NCI-H2081 (cell line): ENCODE measurements at places on chromosomes 2 and 18.

DNA sequence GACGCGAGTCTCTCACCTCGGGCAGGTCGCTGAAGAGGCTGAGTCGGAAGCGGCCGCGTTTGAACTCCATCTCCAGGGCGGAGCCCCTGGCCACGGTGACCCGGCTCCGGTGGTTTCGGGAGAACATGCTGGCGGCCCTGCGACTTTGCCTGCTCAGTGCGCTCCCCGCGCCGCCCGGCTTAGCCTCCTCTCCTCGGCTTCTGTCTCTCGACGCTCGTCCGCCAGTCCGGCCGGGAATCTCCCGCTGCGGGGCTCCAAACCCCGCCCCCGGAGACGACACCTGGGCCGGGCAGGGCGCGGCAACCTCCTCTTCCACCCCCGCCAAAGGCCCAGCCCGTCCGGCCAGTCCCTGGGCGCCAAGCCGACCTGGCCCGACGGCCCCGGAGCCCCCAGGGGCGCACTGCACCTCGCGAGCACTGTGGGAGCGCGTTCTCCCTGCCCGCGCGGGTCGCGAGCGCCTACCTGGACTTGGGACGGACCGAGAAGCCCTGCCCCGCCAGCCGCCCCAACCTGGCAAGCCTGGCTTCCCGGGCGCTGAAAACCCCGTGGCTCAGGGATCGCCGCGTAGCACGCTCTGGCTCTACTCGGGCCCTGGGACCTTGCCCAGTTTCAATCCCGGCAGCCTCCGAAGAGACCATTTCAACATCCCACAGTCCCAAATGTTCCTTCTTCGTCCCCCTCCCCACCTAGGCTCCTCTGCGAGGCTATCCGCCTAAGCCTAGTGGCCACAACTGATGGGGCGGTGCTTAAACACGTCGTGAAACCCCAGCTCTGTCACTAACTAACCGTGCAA, at the start of gene RTKN:
TSS of gene RTKN (minus strand) at position 248 of the 793 bp plus-strand sequence. CDS start at position 127, 121 bp downstream.
- peak; percentile 77 for DNase-seq

DNA sequence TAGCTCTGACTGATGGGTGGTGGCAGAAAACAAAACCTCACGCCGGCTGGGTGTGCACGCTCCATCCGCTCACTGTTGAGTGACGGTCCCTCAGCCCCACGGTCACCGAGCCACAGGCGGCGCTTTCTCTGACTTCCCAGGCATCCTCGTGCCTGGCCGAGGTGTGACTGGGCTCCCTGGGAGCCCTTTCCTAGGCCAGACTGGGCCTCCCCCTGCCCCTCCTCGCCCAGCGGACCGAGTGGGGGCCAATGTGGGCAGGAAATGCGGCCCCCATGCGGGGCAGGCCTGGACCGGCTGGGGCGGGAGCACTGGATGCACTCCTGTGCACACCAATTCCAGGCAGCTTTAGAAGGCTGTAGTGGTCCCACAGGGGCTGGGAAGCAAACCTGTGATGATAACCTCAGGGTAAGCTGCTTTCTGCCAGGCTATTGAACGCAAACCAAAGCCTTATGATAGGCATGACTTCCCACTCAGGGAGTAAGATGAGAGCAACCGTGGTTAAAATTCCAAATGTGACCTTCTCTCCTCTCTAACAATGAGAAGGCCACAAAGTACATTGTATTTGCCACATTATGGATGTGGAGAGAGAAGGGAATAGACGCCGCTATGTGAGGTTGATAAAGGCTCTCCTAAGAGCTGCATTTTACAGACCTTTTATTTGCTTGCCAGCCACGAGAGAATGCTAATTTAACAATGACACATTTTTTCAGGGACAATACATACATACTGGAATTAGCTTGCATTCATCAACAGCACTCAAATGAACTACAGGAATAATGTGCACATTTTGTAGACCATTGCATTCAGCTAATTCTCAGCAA, 83.9 kb upstream of the PGAP1 start:
- no peak for DNase-seq

DNA sequence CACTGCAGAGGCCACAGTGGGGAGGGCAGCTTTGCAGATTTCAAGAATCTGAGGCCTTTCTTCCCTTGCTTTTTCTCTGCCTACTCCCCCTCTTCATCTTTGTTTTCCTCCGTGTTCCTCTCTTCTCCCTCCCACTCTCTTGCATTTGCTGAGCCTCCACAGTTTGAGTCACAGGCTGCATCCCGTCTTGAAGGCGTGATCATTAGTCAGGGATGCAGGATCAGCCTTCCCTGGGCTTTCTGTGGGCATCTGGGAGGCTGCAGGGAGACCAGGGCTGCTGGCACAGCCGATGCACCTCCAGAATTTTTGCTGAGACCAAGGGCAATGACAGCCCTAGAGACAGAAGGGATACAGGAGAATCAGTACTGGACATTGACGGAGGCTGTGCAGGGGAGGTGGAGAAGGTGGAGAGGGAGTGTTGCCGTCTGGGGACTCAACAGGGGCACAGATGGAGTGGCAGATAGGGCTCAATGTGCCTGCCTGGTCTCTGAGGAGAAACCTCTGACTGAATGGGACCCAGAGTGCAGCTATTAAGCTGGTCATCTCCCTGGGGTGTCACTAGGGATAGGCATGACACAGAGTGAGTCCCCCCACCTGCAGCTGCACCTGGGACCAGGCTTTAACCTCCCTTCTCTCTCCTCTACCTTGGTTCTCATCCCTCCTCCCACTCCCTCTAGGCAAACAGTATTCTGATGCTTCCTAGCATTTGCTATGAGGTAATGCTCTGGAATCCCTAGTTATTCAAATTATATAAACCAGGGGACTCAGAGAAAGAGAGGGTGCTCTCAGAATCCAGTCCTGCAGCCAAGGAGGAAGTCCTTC, 29.0 kb upstream of the DNAJC27 start:
- no peak for DNase-seq

- no peak for DNase-seq
Measured at GRCh38 chr2:64881037-64881492, 108.1 kb upstream of the SLC1A4 start.

DNA sequence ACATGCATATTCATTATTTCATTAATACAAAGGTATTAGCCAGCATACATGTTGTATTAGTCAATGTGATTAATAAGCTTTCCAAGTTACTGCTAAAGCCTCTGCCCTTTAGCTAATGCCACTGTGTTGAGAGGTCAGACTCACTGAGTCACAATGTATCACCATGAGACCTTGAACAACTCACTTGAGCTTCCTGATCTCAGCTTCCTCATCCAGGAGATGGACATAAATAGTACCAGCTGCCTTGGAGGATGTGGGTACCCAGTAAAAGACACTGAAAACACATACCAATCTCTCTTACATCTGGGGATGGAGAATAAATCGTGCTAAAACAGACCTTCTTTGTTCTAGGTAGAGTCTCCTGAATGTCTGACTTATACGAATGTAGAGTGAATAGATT, 224.6 kb downstream of the EPHA4 start:
- DNase-seq = no peak

- DNase-seq = no peak
Measured at GRCh38 chr2:176582990-176583481, 313.8 kb downstream of the MTX2 start.

DNA sequence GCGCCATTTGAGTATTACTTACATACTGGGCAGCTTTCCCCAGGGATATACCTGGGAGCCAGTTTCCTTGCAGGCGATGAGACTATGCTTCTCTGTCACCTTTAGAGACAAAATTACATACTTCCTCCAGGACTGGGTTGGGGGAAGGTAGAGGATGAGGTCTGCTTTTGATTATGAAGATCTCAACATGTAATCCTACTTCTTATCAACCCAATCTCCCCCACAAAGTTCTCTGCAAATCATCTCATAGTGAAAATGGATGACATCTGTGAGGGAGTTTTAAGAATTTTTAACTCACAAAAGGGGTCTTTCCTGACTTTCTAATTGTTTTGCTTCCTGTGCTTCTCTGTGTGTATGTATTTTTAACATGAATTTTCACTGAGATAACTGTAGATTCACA, 81.9 kb downstream of the TMEM131 start:
- no peak for DNase-seq
